Left renal pelvis (tissue), 4 donors: ENCODE measurements at places on chromosomes 11 and 22.

GRCh38 chr22:30922151-30922611 is 46.4 kb downstream of the MORC2 start:
- DNase-seq: peak; percentile 29

GRCh38 chr11:75429902-75430713 is 2.9 kb downstream of the KLHL35 start:
- DNase-seq: no peak

DNA sequence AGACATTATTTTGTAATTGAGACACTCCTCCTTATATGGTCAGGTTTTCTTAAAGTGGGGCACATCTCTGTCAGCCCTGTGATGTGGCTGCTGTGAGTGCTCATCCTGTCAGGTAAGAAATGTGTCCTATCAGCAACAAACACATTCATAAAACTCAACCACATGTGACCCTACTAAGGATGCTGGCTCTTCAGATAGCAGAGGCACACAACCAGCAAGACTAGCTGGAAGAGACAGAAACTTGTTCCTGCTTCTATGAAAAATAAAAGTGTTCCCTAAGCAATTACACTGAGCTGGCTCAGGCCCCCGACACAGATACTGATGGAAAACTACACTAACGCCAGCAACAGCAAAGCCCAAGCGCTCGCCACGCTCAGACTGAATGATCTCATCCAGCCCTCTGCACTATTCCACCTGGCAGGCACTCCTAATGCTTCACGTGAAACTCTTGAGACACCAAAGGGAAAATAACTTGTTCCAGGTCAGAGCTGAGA is 49.8 kb upstream of the CYP2D6 start:
- no peak for DNase-seq

DNA sequence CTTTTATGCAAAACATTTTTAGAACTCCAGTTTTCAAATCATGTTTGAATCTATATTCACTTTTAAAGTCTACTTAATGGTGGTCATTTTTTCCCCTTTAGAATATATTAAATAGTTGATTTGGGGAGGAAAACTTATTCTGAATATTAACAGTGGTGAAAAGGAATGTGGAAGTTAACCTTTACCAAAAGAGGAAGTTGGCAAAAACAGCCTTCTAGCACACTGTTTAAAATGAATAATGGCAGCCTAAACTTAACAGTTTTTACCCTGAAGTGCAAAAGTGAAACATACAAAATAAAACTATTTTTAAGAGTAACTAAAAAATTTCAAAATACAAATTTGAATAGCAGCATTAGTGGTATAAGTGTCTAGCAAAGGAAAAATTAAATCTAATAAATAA is 86.4 kb downstream of the GRK3 start:
- no peak for DNase-seq

DNA sequence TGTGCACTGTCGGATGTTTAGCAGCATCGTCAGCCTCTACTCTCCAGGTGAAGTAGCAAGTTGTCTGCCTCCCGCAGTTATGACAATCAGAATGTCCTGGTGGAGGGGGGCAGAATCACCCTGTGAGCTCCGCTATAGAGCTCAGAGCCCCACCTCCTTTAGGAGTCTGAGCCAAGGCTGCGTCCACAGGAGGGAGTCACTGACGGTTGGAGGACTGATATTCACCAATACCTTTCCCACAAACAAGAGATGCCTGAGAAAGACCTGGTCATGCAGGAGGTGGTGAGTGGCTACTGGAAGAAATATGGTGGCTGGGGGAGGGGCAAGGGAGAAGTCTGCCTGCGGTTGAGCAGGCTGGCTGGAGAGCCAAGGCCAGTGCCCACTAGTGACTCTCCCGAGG is 41.7 kb upstream of the ADA2 start:
- DNase-seq: no peak

DNA sequence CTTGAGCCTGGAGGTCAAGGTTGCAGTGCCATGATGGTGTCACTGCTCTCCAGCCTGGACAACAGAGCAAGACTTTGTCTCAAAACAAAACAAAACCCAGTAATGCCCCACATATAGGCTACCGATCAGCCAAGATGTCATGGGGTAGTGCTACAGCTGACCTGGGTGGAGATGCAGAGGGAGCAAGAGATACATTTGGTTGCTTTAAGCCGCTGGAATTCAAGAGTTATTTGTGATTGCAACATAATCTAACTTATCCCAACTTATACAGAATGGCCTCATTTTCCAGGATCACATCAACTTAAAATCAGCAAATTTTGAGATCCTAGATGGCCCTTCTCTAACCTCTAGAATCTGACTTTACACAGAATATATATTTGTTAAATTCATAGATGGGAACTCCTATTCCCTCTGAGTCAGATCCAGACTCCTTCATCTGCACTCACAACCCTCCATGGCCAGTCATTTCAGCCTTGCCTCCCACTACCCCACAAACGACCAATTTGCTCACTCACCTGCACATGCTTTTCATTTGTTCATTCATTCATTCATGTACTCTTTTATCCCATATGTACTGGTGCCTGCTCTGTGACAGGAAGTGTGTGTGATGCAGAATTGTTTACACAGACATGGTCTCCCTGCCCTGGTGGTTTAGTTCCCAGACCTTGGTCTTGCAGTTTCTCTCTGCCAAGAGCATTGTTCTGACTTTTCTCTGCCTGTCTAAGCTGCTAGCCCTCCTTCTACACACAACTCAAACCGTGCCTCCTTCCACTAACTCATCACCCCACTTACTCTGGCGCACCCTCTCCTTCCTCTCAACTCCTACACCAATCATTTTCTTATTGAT is 24.1 kb upstream of the APLNR start:
- no peak for DNase-seq

DNA sequence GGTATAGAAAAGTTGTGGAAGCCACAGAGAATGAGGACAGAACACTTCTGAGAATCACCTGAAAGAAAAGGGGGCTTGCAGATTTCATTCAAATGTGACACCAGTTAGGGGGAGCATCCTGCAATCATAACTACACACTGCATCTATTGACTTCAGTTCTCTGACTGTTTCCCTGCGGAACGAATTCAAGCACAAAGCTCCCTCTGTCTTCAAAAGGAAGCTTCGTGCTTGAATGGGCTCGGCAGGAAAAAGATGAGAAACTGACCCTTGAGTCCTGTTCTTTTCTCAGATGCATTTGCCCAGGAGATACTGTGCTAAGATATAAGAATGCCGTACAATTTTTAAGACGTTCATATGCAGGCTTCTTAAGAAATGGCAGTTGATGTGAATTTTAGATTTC is 2000.4 kb upstream of the RAG2 start:
- no peak for DNase-seq

DNA sequence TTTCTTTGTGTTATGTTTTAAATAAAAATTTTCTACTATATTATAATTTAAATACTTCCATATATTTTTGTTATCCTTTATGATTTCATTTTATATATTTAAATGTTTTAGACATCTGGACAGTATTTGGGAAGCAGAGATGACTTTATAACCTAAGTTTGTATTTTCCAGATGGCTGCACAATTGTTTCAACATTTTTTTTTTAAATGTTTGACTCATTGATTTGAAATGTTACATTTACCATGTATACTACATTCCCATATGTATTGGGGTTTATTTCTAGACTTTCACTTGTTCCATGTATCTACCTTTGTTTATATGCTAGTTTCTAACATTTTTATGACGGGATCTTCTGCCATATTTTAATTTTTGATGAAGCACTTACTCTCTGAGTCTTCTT is 766.5 kb downstream of the METTL15 start:
- DNase-seq: no peak

DNA sequence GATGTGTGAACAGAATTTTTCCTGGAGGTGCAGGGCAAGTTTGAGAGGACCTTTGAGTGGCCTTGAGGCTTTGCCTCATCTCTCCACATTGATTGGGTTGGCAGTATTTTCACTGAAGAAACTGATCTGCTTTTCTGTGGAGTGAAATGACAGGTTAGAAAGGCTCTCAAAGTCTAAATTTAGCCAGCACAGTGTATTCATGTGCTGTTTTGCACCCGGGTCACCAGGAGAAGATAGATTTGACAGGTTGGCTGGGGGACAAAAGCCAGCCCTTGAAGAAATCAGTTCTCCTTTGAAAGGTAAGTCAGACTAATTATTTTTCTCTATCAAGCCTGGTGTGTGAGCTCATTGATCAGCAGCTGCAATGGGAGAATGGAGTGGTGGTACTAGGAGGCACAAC is 152.9 kb downstream of the DBX1 start:
- DNase-seq: no peak

GRCh38 chr11:106998116-106998915 is 20.0 kb downstream of the GUCY1A2 start:
- DNase-seq: no peak

DNA sequence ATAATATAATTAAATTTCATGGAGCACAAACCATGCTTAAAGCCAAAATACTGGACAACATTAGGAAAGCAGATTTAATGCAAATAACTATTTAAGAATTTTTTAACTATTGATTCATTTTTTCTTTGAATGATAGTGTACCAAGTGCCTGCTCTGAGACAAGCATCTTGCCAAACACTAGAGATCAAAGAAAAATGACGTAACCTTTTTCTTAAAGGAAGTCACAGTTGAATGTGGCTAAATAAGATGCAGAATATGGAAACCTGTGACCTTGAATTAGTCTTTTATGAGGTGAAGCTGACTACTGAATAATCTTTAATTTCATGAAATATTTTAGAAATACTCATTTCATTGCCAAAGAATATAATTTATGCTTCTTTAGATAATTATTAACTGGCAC is 104.0 kb downstream of the MSANTD4 start:
- DNase-seq: no peak

- DNase-seq: no peak
Measured at GRCh38 chr11:116215471-116216113, 557.2 kb downstream of the BUD13 start.

- no peak for DNase-seq
Measured at GRCh38 chr11:119625206-119625978, 103.6 kb downstream of the NECTIN1 start.

- DNase-seq: no peak
Measured at GRCh38 chr11:96241331-96241841, 101.6 kb downstream of the MAML2 start.

- DNase-seq: no peak
Measured at GRCh38 chr11:12854829-12855228, 154.3 kb upstream of the RASSF10 start.

DNA sequence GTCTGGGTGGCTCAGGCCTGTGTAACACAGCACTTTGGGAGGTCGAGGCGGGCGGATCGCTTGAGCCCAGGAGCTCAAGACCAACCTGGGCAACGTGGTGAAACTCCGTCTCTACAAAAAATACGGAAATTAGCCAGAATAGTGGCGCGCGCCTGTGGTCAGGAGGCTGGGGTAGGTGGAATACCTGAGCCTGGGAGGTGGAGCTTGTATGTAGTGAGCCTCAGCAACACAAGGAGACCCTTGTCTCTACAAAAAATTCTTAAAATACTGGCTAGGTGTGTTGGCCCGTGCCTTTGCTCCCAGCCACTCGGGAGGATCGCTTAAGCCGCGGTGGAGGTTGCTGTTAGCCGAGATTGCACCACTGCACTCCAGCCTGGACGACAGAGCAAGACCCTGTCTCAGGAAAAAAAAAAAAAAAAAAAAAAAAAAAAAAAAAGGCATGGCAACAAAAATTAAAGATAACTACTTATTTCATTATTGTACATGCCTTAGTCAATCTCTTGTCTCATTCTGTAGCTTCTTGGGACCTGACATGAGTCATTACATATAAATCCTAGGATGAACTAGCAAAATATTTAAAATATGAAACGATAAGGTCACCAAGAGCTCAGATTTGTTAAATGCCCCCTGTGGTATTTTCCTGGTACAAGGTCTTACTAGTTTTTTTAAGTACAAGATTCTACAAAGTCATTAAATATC is 1.1 kb downstream of the TAF1D start:
- DNase-seq: no peak

DNA sequence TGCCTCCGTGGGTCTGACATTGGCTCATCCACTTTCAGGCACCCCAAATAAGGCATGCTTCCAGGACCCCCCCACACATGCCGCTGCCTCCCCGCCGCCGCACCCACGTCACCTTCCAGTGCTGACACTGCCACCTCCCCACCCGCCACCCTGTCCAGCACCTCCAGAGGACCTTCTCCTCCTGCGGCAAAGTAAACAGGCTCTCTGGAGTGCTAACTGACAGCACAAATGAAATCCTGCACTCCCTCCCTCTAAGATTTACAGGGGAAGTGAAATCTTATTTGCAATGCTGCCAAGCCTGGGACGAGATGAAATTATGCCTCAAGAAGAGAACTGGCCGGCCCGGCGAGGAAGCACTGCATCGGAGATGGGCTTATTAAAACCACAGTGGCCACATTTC is 35.3 kb downstream of the MACROD1 start:
- no peak for DNase-seq

GRCh38 chr11:117722082-117722481 is 74.9 kb downstream of the DSCAML1 start:
- DNase-seq: peak; percentile 52

DNA sequence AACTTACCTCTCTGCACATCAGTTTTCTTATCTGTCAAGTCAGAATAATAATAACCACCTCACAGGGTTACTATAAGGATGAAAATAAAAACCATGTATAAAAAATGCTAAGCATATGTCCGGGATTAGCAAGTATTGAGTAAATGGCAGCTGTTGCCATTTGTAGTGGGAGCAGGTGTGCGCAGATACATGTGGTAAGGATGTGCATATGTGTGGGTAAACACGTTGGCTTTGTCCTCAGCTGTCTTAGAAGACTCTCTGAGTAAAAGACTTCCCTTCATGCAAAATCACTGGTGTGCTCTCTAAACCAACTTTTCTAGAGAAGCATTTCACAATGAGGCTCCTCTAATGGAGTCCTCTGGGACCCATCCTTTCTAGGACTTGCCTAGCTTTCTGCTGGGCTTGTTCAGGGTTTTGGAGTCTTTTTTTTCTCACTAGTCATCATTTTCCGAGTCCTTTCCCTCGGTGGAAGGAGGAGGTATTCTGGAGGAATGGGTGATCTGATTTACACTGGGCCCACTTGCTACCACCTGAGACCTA is 62.4 kb downstream of the NELL1 start:
- DNase-seq: no peak

- DNase-seq: no peak
Measured at GRCh38 chr22:21448627-21449416, 18.4 kb upstream of the TMEM191C start.

- DNase-seq: no peak
Measured at GRCh38 chr11:74641289-74641688, 48.9 kb downstream of the POLD3 start.

DNA sequence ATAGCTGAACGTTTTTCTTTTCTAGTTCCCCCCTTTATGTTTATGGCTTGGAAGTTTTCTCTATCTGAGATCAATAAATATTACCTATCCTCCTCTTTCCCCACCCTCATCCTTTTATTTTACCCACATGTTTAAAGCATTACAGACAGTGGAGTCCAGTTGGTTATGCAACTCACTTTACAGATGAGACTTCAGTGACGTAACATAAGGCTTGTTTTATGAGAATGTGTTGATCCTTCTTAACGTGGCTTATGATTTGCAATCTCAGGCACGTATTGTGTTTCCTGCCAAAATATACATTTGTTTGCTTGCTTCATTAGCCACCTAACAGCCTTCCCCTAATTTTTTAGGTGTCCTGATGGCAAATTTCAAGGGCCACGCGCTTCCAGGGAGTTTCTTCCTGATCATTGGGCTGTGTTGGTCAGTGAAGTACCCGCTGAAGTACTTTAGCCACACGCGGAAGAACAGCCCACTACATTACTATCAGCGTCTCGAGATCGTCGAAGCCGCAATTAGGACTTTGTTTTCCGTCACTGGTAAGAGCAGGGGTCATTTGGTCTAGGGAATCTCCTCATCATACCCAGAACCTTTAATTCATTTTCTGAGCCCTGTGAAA is 36.6 kb downstream of the TMEM45B start:
- no peak for DNase-seq
